Body of pancreas (tissue), 4 donors: ENCODE measurements at places on chromosomes 7 and 10. TPM values are rescaled to one million over a fixed set of nuclear protein-coding genes. Genes with fewer than 3 reads are reported as not detected.

GRCh38 chr10:118496525-118496924 is 98.9 kb downstream of the PRLHR start:
- H3K27ac ChIP-seq: peak overlapping the region; percentile 55
- peak; percentile 81 for DNase-seq
- H3K36me3 ChIP-seq: no peaks in the 10 kb centered on the region
- H3K4me3 ChIP-seq: no peak overlapping the region

DNA sequence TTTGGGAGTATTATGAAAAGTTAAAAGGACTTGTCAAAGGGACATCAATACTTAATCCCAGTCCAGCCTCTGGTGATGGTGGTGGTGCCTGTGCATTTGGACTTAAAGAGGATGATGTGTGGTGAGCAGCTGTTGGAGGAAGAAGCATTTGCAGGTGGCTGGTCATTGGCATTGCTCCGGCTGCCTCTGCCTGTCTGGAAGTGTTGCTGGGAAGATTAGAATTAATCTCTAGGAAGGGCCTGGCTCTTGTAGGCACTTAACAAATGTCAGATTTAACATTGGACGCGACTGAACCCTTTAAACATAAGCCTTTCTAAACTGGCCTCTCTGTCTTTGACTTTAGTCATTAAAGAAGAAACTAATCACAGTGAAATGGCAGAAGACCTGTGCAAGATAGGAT is 58.8 kb downstream of the FIGNL1 start:
- no peak overlapping the region for H3K27ac ChIP-seq
- H3K4me3 ChIP-seq: no peak overlapping the region
- H3K27me3 ChIP-seq: no peaks in the 10 kb centered on the region
- H3K4me1 ChIP-seq: no peaks in the 10 kb centered on the region
- no peak for DNase-seq

GRCh38 chr7:1440620-1441019 is 18.6 kb downstream of the MICALL2 start:
- no peak overlapping the region for H3K4me3 ChIP-seq
- DNase-seq: no peak
- H3K27ac ChIP-seq: no peak overlapping the region
- H3K4me1 ChIP-seq: no peaks in the 10 kb centered on the region
- no peaks in the 10 kb centered on the region for H3K27me3 ChIP-seq

GRCh38 chr7:44046321-44047061 is 2.0 kb downstream of the DBNL start:
- no peaks in the 10 kb centered on the region for H3K27me3 ChIP-seq
- no peak overlapping the region for H3K4me3 ChIP-seq
- H3K27ac ChIP-seq: no peak overlapping the region
- peak; percentile 40 for DNase-seq
- peaks cover 31% of the 10 kb centered on the region for H3K4me1 ChIP-seq

DNA sequence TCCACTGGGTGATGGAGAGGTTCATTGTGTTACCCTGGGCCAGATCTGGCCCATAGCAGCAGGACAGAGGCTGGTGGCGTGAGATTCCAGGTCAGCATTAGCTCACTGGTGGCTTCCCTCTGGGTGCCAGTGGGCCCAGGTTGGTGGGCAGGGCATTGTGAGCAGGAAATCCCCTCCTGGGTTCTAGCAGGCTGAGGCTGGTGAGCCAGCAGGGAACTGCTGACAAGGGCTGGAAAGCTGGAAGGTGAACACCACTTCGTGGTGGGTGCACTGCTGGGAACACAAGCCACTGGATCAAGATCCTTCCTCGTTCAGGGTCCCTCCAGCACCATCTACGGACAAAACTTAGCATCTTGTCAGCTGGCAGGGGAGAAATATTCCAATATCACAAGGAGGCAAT is 259.2 kb upstream of the FZD1 start:
- H3K4me1 ChIP-seq: no peaks in the 10 kb centered on the region
- H3K36me3 ChIP-seq: no peaks in the 10 kb centered on the region
- DNase-seq: no peak
- H3K27me3 ChIP-seq: no peaks in the 10 kb centered on the region
- H3K4me3 ChIP-seq: no peak overlapping the region

GRCh38 chr7:53119514-53119941 is 84.1 kb downstream of the POM121L12 start:
- no peaks in the 10 kb centered on the region for H3K4me1 ChIP-seq
- H3K36me3 ChIP-seq: no peaks in the 10 kb centered on the region
- H3K4me3 ChIP-seq: no peak overlapping the region
- no peak for DNase-seq
- H3K27me3 ChIP-seq: no peaks in the 10 kb centered on the region

DNA sequence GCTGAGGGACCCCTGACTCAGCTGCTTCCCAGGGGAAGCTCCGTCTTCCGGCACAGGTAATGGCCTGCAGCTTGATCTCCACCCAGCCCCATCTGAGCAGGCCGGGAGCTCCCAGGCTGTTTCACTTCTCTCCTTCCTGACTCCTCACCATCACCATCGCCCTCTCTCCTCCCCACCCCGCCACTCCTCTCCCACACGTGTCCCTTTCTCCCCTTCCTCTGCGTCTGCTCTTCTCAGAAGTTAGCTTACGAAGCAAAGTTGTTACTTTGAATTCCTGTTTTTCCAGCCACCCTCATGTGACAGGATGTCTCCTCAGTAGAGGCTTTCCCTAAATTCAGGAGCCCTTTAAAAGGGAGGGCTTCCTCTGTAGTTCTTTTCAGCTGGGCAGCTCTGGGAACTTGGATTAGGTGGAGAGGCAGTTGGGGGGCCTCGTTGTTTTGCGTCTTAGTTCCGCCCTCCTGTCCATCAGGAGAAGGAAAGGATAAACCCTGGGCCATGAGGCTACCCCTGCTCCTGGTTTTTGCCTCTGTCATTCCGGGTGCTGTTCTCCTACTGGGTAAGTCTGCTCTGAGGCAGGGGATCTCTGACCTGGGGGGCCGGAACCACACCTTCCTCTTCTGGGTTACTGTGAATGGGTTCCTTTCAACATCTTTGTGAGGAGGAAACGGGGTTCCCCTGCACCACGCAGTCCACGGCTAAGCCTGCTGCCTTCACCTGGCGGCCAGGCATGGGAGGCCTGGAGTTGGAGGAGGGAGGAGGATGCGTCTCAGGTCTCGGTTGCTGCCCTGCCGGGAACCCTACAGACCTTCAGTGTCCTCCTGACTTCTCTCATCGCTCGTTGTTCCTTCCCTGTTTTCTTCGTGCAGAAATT is at the start of gene MRC1:
Gene MRC1, plus strand, starts transcription at position 378 of the 871 bp plus-strand sequence. Its CDS starts 118 bp downstream, at position 496.
- no peak within 1 kb of the TSS for H3K4me3 ChIP-seq
- no peaks in the 10 kb centered on the region for H3K36me3 ChIP-seq
- H3K27me3 ChIP-seq: no peaks in the 10 kb centered on the region

DNA sequence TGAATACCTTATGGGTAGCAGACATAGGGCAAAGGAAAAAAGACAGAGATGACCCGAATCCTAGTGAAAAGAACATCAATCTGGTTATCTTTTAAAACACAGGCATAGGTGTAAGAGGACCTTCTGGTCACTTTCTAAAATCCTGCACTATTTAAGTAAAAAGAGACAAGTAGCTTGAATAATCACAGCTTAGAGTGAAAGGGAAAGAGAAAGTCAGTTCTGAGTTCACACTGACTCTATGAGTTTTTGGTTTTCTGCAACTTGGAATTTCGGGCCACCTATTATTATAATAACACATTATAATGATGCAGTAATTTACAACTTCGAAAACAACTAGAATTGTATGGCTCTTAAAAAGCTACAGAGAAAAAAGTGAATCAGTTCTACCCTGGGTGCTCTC is 247.8 kb downstream of the DOCK4 start:
- H3K4me3 ChIP-seq: no peak overlapping the region
- no peaks in the 10 kb centered on the region for H3K36me3 ChIP-seq
- DNase-seq: no peak
- H3K4me1 ChIP-seq: no peaks in the 10 kb centered on the region
- no peaks in the 10 kb centered on the region for H3K27me3 ChIP-seq

GRCh38 chr10:624605-625332 is 64.7 kb downstream of the DIP2C start:
- H3K36me3 ChIP-seq: no peaks in the 10 kb centered on the region
- peaks cover 24% of the 10 kb centered on the region for H3K4me1 ChIP-seq
- H3K27me3 ChIP-seq: no peaks in the 10 kb centered on the region
- H3K27ac ChIP-seq: peak overlapping the region; percentile 74
- peak; percentile 69 for DNase-seq

- H3K27me3 ChIP-seq: no peaks in the 10 kb centered on the region
- no peak overlapping the region for H3K27ac ChIP-seq
- DNase-seq: no peak
These were observed 138.0 kb downstream of the SRPK2 start for GRCh38 chr7:105250706-105251105.

GRCh38 chr7:44580945-44581878 is 819 bp downstream of the TMED4 start:
- no peaks in the 10 kb centered on the region for H3K27me3 ChIP-seq
- peak overlapping the region; percentile 76 for H3K27ac ChIP-seq
- H3K36me3 ChIP-seq: peaks cover 16% of the 10 kb centered on the region
- DNase-seq: peak; percentile 44
- peaks cover 25% of the 10 kb centered on the region for H3K4me1 ChIP-seq
- peak overlapping the region; percentile 72 for H3K4me3 ChIP-seq

DNA sequence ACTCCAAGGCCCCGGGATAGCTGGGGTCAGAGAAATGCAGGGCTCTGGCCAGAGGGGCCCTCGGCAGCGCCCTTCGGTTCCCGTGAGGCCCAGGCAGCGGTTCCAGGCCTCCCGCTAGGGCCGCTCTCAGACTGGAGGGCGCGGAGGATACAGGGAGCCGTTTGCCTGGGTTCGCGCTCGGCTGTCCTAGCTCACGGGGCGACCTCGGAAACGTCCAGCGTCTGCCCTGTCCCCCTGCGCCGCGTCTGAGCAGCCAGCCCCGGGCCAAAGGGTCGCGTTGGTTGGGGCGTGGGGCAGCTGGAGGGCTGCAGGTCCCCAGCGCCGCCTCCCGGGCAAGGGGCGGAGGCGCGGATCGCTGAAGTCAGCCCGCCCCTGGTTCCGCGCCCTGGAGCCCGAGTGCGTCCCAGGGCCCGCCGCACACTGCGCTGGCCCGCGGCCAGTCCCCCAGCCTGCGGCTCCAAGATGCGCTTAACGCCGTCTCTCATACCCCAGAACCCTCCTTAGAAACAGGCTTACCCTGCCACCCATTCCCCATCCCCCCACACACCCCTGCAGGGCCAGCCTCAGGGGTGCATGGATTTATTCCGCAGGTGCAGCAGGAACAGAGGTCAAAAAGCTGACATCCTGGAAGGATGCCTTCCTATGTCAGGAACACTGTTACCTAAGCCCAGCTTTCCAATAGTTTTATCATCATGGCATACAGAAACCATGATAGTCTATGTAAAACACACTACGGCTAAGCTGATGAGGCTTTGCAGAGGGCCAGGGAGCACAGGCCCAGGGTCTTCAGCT is 22.1 kb upstream of the OPN4 start:
- peak; percentile 72 for DNase-seq
- H3K27ac ChIP-seq: no peak overlapping the region
- no peaks in the 10 kb centered on the region for H3K36me3 ChIP-seq

DNA sequence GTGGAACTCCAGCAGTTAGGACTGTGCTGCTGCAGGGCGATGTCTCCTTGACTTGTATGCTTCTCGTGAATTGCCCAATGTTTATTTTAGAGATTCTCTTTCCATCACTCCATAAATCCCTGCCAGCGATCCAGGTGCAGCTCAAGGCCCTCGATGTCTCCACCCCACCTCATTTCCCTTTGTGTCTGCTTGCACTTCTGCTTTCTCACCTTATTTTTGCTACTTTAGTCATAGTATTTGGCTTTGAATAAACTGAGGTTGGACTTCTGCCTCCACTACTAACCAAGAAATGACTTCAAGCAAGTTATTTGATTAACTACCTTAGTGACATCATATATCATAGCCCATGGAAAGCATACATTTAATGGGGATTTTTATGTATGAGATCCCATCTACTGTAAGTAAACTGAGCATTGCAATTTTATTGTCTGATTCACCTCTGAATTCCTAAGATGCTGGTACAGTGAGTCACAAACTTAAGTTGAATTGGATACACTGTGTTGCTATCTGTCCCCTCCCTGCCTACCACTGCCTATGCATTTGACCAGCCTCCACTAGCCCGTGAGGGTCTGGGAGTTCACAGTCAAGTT is 255.8 kb downstream of the ABCA13 start:
- DNase-seq: no peak
- no peak overlapping the region for H3K4me3 ChIP-seq
- no peak overlapping the region for H3K27ac ChIP-seq

- H3K27ac ChIP-seq: no peak overlapping the region
- no peaks in the 10 kb centered on the region for H3K36me3 ChIP-seq
- no peak overlapping the region for H3K4me3 ChIP-seq
- H3K4me1 ChIP-seq: peaks cover 26% of the 10 kb centered on the region
- DNase-seq: no peak
These were observed 117.9 kb upstream of the COL1A2 start for GRCh38 chr7:94276795-94277194.

DNA sequence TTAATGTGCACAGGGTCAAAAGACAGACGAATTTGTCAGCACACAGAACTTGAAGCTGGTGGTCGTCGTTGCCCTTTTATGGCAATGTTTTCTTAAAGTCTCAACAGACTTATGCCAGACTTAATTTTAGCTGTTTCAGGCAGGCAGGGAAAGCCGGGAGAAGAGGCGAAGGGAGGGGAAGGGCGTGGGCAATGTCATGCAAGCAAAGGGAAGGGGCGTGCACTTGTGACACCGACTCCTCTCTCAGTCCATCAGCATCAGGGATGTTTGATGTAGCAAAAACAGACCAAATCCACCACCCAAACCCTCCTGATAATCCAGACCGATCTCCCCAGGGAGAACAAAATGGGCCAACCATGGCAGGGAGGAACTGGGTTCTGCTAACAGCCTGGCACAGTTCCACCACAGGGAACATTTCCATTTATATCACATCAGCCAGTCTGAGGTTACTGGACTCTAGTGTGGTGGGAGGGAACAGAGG is 118.1 kb upstream of the RHEB start:
- no peak for DNase-seq
- no peaks in the 10 kb centered on the region for H3K27me3 ChIP-seq
- H3K27ac ChIP-seq: no peak overlapping the region

DNA sequence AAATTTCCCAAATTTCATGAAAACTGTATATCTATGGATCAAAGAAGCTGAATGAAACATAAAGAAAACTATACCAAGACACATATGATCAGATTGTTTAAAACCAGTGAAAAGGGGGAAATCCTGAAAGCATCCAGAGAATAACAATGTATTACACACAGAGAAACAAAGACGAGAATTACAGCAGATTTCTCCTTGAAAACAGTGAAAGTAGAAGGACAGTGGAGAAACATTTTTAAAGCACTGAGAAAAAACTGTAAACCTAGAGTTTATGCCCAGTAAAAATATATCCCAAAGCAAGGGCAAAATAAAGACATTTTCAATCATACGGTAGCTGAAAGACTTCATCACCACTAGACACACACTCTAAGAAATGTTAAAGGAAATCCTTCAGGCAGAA is 121.0 kb downstream of the DPY19L1 start:
- H3K36me3 ChIP-seq: no peaks in the 10 kb centered on the region
- H3K27me3 ChIP-seq: no peaks in the 10 kb centered on the region
- no peak for DNase-seq
- no peak overlapping the region for H3K4me3 ChIP-seq

LEP gene
- total RNA-seq: 1.8 TPM

LOXL4 gene
- total RNA-seq: 8.9 TPM

SPDYE6 gene
- not detected for total RNA-seq
